Stimulated activated CD4-positive, alpha-beta T cell treated with anti-CD3 and anti-CD28 coated beads, Interleukin-1b, Interleukin-23, amount 100 ng/mL, for 4 hours (primary cell): ENCODE measurements at places on chromosomes 2 and 18.

DNA sequence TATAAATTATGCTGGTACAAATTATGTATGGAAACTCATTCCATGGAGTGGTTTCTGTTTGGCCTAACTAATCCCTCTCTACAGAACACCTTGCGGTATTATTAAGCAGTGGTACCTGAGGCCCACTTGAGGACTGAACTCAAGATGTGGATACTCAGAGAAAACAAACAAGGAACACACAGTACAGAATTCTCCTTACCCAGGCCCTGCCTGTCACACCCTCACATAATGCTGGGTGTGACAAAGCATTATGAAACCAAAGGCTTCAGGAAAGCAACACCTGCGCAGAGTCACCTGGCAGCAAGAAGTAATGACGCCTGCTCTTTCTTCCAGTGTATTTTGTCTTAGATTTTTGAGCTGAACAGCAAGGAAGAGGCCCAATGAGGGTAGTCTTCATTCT lies 264.7 kb downstream of the PAX3 start:
- DNase-seq = no peak

- no peak for DNase-seq
Observed at GRCh38 chr2:64853894-64854293, 135.3 kb upstream of the SLC1A4 start.

DNA sequence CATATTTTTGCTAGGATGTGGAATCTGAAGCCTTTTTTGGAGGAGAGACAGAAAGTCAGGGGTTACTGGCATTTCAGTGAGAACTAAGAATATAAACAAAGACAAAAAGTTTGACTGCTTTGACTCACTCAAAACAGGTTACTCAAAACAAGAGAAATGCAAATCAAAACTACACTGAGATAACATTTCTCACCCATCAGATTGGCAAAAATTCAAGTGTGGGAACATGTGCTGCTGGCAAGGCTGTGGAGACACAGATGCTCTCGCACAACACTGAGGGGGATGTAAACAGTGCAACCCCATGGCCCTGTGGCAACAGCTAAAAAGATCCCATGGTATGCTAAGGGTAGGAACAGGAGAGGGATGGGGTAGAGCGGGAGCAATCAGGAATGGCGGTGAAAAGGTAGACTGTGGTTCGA lies 86.6 kb downstream of the DTNB start:
- no peak for DNase-seq

DNA sequence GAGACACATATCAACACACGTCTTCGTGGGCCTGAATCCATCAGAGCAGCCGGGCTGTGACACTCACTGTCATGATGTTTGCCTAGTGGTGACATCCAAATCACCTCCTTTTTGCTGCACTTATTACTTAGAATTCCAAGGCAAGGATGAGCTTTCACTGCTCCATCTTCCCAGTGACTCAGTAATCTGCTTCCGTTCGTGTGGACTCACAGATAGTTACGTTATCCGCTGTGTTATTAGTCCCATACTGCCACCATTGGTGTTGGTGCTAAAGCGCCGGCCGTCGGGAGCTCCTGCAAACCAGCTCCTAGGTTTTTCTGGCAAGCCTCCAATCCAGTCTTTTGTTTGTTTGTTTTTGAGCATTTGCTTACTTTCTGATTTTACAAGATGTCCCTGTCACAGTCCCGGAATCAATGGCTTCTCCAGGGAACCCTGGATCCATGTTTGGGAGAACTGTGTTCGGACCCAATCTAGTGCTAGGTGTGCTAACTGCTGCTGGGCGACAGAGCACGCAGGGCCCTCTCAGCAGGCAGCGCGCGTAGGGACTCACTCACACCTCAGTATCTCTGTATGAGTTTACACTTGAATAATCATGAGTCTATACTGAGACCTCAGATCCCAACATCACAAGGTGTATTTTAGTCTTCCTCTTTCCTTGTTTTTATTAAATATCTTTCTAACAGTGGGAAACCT lies 42.6 kb downstream of the HDAC4 start:
- no peak for DNase-seq

- DNase-seq = no peak
Observed at GRCh38 chr2:102346381-102347130, 9.0 kb upstream of the IL18R1 start.
